ENCODE measurements at places on chromosomes 16 and 17.

- no peak for DNase-seq
These were observed 36.1 kb upstream of the PHB1 start for GRCh38 chr17:49450735-49451134.

- peak; percentile 38 for DNase-seq
These were observed 2.0 kb downstream of the CBX4 start for GRCh38 chr17:79836972-79837887.

GRCh38 chr17:76909971-76910760, 42.0 kb downstream of the MGAT5B start:
- DNase-seq = no peak

DNA sequence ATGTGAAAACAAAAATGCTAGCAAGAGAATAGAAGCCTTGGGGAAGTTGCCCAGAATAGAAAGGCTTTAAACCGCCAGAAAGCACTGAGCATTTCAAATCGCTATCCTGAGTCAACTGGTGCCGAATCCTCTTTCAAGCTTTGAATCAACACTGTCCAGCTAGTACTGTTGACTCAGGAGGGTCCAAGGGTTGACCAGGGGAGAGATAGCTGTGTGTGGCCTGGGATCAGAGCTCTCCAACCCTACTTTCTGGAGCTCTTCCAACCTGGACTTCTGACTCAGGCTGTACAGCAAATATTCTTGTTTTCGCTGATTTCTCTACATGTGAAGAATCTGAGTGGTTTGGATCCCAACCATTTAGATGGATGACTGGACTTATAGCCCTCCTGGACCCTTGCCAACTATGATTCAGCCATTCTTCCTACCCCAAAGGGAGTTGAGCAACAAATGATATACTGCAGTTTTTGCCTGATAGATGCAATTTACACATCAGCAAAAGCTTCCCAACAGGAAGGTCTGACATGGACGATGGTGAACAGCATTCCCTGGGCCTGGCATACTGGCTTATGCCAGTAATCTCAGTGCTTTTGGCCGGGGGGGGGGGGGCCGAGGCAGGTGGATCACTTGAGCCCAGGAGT, 154.0 kb upstream of the SDK2 start:
- DNase-seq = no peak

DNA sequence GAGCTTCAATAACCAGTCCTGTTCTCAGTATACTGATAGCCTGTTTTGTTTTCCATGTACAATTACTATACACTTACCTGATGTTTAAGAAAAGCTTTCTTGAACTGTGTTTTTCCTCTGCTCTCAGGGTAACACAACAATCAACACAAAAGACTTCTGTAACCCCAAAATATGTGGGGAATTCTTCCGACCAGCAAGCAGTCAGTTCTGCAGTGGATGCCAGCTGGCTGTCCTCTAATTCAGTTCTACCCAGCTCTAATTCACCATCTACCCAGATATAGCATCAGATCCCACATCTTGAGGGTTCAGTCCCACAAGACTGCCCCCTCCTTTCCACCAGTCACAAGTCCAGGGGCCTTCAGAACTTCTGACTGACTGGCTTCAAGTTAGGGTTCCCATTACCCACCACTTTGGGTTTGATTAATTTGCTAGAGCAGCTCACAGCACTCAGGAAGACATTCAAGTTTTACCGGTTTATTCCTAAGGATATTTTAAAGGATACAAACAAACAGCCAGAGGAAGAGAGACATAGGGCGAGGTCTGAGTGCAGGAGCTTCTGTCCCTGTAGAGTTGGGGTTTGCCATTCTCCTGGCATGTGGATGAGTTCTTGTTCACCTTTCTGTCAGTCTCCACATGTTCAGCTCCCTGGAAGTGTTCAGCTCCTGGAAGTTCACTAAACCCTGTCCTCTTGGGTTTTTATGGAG, 178.2 kb downstream of the CHD9 start:
- DNase-seq = no peak

DNA sequence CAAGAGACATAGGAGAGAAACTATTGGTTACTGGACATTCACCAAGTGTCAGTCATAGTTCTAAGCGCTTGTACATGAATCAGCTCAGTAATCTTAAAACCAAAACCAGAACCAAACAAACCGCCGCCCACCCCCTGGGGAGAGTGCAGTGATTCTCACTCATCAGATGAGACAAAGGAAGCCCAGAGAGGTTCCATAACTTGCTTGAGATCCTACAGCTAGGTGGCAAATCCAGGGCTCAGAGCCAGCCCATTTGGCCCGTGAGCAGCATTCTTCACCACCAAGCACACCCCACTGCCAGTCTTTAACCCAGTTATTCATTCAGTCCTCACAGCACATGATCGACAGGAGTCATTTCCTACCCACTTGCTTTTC, 37.2 kb upstream of the RGS9 start:
- no peak for DNase-seq

DNA sequence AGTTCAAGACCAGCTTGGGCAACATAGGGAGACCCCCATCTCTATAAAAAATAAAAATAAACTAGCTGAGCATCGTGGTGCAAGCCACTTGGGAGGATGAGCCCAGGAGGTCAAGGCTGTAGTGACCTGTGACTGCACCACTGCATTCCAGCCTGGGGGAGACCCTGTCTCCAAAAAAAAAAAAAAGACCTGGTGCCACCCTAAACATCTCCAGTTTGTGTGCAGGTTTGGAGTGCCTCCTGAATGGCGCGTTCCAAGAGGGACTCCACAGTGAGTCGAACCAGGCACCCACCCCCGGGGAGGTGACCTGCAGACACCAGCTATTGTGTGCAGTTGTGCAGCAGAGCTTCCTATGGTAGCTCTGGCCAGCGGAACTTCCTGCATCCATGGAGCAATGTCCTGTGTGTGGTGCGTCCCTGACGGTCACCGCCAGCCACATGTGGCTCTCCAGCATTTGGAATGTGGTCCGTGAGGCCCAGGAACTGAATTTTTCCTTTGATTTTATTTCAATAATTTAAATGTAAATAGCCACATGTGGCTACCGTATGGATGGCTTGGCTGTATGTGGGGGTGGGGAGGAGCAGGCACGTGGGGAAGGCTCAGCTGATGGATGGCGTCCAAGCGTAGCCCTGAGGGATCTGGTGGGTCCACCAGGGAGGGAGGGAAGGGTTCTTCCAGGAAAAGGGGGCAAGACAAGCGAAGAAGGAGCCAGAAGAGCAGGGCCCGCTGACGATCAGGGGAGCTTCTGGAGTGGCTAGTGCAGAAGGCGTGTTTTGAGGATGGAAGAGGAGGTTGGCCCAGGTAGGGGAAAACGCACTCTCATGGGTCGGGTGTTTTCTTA, 107.1 kb upstream of the GSE1 start:
- DNase-seq = no peak

DNA sequence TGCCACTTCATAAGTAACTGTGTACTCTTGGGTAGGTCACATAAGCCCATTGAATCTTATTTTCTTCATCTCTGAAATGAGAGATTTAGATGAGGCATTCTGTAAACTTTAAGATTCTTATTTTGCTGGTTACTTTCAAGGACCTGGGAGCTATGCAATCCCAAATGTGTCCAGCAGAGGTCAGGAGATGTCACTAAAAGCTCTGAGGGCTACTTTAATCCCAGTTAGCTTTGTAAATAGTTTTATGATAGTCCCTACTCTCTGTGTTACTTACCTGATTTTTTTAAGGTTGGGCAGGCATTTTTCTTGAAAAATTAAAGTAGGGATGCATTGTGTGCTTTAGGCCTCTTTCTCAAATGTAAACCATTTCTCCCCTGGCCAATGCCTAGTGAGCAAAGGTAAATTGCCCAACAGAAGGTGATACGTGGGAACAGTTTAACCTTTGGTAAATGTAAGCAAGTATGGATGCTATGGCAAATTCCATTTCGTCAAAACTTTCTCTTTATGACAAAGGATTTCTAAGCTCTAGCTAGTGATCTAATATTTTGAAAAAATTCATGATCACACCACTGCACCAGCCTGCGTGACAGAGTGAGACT, 57.1 kb upstream of the WSB1 start:
- peak; percentile 83 for DNase-seq

DNA sequence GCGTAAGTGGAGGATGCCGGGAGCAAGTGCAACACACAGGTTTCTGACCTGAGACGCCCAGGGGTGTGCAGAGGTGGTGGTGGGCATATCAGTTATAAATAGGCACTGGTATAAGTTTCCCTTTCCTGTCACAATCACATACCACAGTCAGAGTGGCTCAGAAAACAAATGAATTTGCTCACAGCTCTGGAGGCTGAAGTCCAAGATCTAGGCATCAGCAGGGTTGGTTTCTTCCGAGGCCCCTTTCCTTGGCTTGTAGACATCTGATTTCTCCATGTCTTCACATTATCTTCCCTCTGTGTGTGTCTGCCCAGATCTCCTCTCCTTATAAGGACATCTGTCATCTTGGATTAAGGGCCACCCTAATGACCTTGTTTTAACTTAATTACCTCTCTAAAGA, 250.5 kb upstream of the TNRC6C start:
- no peak for DNase-seq

GRCh38 chr16:70702624-70703023, 16.8 kb upstream of the MTSS2 start:
- peak; percentile 27 for DNase-seq

GRCh38 chr16:56121156-56121500, 70.2 kb upstream of the GNAO1 start:
- DNase-seq = no peak

DNA sequence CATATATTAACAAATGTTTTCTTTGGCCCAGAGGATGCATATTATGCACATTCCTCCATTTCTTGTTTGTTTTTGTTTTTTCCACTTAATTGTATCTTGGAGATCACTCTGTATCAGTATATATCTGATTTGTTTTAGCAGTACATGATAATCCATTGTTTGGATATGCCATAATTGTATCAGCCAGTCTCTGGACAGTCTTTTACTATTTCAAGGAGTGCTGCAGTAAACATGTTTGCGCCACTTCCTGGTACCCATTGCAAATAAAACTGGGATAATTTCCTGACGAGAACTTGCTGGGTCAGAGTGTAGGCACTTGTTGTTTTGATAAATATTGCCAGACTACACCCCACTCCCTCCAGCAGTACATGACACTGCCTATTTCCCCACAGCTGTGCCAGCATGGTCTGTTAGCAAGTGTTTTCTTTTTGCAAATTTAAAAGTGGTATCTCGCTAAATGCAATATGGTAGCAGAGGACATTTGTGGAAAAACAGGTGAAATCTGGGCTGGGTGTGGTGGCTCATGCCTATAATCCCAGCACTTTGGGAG, 4.9 kb upstream of the TMEM11 start:
- peak; percentile 26 for DNase-seq

GRCh38 chr16:11029948-11030347, 85.6 kb downstream of the CLEC16A start:
- no peak for DNase-seq

DNA sequence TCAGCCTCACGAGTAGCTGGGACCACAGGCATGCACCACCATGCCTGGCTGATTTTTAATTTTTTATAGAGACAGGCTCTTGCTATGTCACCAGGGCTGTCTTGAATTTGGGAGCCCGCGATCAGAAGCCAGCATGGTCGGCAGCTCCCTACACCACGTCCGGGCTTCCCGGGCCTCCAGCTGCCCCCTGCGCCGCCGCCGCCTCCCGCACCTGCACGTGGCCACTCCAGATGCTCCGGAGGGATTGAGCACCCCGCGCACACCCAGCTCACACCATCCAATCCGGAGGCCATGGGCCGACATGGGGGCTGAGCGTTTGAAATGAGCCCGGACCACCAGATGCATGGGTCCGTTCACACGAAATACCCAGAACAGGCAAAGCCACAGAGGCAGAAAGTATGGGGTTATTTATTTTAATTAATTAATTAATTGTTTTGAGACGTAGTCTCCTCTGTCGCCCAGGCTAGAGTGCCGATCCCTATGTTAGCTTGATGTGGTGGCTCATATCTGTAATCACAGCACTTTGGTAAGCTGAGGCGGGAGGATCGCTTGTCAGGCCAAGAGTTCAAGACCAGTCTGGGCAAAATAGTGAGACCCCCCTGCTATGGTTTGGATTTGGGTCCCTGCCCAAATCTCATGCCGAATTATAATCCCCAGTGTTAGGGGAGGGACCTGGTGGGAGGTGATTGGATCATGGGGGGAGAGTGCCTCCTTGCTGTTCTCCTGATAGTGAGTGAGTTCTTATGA, 17.1 kb upstream of the PDXDC1 start:
- DNase-seq = no peak

DNA sequence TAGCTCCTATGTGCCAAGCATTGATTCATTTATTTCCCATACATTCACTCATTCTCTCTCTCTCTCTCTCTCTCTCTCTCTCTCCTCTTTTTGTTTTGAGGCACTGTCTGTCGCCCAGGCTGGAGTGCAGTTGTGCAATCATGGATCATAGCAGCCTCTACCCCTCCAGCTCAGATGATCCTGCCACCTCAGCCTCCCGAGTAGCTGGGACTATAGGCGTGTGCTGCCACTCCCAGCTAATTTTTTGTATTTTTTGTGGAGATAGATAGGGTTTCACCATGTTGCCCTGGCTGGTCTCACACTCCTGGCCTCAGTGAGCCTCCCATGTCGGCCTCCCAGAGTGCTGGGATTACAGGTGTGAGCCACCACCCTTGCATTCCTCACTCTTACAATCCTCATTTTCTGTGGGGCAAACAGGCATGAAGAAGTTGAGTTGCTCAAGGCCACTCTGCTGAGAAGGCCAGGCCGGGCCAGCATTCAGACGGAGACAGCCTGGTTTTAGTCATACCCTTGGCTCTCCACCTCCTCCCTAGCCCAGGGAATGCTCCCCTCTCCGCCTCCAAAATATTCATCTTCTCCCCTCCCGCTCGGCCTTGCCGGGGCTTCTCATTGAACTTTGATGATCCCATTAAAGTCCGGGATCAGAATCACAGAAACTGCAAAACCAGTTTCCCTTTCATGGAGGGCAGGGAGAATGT, 765 bp upstream of the PRM2 start:
- DNase-seq = no peak

DNA sequence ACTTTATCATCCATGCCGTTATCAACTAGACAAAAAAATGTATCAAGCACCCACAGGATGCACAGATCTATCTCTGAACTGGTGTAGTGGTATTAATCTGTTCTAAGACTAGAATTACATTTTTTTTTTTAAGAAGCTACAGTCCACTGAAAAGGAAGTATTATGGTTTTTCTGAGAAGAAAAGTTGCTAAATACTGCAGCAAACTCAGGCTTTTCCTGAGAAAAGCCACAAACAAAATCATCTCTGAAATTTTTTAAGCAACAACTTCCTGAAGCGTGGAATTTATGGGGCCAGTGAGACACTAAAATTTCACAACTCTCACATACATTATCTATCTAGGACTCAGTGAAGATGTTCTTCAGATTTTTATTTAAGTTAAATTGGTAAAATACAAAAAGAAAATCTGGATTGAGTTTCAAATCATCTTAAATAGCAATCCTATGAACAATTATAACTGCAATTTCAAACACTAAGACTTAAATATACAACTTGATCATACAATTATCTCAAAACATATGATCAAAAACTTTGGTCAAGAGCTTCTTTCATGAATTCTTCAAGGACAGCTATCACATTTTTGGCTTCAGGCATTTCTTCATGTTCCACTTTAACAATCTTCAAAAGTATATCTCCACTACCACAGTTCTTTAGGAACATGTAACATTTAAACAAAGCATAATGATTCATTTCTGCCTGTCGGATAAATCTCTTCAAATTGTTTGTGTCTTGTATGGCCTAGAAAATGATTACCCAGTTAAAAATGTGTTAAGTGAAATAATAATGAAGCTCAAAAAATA, 10.5 kb downstream of the C17orf75 start:
- DNase-seq = no peak

Measured in hematopoietic multipotent progenitor cell treated with erythropoietin and hydrocortisone succinate and interleukin-3 and kit ligand, for 17 days (in vitro differentiated cells).